ENCODE measurements at places on chromosomes 7 and 10.

DNA sequence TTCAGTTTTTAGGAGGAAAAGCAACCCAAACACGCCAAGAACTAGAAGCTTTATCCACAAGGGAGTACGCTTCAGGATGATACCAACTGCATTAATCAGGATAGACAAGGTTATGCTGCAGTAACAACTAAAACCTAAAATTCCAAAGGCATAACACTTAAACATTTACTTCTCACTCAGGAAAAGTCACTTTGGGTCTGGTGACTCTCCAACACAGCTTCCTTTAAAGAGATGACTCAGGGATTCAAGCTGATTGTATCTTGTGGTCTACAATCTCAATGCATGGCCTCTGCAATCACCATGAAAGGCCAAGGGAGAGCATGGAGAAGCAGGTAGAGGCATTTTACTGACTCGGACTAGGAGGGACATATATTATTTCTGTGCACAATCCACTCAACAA lies 315.8 kb downstream of the KCNMA1 start:
- DNase-seq: no peak

DNA sequence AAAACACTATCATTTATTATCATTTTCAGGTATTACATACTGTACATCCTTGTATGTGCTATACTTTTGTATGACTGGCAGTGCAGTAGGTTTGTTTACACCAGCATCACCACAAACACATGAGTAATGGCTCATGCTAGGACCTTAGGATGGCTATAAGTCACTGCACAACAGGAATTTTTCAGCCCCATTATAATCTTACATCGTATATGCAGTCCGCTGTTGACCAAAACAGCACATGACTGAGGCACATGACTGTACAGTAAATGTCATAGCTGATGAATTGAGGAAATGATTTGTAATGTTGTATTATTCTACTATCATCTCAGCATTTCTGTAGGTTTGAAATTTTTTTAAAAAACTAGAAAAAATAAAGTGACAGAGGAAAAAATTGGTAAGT lies 38.6 kb downstream of the BPGM start:
- no peak for DNase-seq

GRCh38 chr7:130994378-130995115 lies 260.5 kb upstream of the KLF14 start:
- no peak for DNase-seq

DNA sequence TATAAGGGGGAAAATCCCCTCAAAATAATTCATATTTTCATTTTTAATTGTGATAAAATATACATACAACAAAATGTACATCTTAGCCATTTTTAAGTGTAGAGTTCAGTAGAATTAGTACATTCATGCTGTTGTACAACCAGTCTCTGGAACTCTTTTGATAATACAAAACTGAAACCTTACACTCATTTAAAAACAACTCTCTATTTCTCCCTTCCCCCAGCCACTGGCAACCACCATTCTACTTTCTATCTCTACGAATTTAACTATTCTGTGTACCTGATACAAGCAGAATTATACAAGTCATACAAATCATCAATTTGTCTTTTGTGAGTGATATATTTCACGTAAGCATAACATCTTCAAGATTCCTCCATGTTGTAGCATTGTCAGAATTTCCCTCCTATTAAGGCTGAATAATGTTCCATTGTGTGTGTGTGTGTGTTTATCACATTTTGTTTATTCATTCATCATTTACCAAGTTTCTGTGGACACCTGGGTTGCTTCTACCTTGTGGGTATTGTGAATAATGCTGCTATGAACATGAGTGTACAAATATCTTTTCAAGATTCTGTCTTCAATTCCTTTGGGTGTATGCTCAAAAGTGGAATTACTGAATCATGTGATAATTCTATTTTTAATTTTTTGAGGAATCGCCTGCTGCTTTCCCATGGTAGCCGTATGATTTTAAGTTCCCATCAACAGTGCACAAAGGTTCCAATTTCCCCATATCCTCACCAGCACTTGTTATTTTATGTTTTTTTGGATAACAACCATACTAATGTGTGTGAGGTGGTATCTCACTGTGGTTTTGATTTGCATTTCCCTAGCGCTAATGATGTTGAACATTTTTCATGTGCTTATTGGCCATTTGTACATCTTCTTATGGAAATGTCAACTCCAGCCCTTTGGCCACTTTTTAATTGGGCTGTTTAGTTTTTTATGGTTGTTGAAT lies 4.7 kb upstream of the EBLN1 start:
- DNase-seq: no peak

DNA sequence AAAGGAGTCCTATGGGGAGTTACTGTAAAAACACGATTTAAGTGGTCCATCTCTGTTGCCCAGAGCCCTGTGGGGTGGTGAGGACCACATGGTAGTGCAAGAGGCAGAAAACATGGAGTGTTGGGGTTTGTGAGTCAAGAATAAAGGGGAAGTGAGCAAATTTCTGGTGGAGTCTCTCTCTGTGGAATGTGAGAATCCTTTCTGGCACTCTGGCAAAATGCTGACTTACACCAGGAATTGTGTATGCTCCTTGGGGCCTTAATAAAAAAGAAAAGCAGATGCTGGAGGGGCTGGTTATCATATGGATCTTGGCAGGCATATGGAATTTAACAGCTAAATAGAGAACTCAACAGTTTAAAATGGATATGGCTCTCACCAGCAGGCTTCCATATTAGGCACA lies 486.0 kb downstream of the TNS3 start:
- DNase-seq: no peak

DNA sequence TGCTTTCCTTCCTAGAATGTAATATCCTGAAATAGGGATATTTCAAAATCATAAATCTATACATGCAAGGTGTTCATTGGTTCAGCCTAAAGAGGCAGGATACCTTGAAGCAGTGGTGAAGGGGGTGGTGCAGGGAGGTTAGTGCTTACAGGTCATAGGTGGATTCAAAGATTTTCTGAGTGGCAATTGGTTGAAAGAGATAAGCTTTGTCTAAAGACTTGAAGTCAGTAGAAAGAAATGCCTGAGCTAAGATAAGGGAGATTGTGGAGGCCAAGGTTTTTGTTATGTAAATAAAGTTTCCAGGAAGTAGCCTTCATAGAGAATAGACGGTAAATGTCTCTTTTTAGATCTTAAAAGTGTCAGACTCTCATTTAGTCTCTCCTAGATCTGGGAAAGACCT lies 741.2 kb upstream of the ZWINT start:
- DNase-seq: no peak
